ENCODE measurements at places on chromosomes 12 and 14. TPM values are rescaled to one million over a fixed set of nuclear protein-coding genes. Genes with fewer than 3 reads are reported as not detected.

MTA1 gene
- total RNA-seq: 131 TPM

FZD10 gene
- not detected for total RNA-seq

KCNH5 gene
- not detected for total RNA-seq

ESPL1 gene
- total RNA-seq: 125 TPM

MGAT4C gene
- not detected for total RNA-seq

DNA sequence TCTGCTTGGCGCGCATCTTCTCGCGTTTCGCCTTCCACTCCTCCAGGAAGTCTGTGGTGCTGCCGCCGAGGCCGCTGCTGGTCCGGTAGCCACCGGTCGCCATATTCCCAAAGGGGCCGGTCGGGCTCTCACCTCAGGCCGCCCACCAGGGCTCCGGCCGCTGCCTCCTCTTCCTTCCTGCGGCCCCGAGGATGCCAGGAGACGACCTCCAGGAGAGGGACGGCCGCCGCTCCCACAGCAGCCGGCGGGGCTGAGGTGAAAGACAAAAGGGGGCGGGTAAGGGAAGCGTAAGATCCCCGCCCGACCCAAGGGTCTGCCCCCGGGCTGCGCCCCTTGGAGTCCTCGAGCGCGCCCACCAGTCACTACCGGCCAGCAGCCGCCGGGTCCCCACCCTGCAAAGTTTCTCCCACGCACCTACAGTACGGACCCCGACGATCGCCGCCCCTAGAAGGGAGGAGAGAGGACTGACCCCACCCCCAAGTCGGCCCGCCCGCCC is 574 bp downstream of the PAWR start:
- H3K27ac ChIP-seq: no peak overlapping the region
- peaks cover 64% of the 10 kb centered on the region for H3K27me3 ChIP-seq
- H3K4me3 ChIP-seq: peak overlapping the region; percentile 79
- H3K36me3 ChIP-seq: no peaks in the 10 kb centered on the region
- peaks cover 17% of the 10 kb centered on the region for H3K4me1 ChIP-seq

GRCh38 chr12:10159280-10159679 is 12.7 kb downstream of the OLR1 start:
- peaks cover 35% of the 10 kb centered on the region for H3K27me3 ChIP-seq
- H3K4me3 ChIP-seq: no peak overlapping the region
- no peak for DNase-seq
- no peaks in the 10 kb centered on the region for H3K36me3 ChIP-seq
- no peak overlapping the region for H3K27ac ChIP-seq
- H3K4me1 ChIP-seq: no peaks in the 10 kb centered on the region

- H3K4me1 ChIP-seq: no peaks in the 10 kb centered on the region
- peaks cover 4% of the 10 kb centered on the region for H3K27me3 ChIP-seq
- no peaks in the 10 kb centered on the region for H3K36me3 ChIP-seq
- H3K4me3 ChIP-seq: no peak overlapping the region
- DNase-seq: no peak
These were observed 127.1 kb downstream of the TMEM30B start for GRCh38 chr14:61153914-61154545.

- peaks cover 25% of the 10 kb centered on the region for H3K27me3 ChIP-seq
- H3K36me3 ChIP-seq: no peaks in the 10 kb centered on the region
- H3K4me1 ChIP-seq: no peaks in the 10 kb centered on the region
- no peak overlapping the region for H3K4me3 ChIP-seq
- no peak for DNase-seq
- no peak overlapping the region for H3K27ac ChIP-seq
These were observed 39.3 kb downstream of the GLT8D2 start for GRCh38 chr12:104010606-104011169.

DNA sequence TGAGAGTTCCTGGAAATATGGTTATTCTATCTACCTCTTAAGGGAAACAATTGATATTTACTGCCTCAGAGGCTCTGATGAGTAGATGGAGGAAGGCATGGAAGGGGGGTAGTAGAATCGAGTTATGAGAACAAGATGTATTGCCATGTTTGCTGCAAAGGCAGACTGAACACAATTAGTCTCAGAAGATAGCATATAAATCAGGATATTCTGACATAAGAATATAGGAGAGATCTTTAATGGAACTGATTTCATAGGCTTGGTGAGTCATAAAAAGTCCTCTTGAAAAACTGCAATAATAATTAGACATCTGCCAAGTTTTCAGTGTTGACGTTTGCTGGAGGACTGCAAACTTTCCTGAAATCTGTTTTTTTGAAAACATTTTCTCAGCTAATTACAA is 636.1 kb downstream of the TMTC2 start:
- H3K4me1 ChIP-seq: no peaks in the 10 kb centered on the region
- DNase-seq: no peak
- no peak overlapping the region for H3K27ac ChIP-seq
- H3K36me3 ChIP-seq: no peaks in the 10 kb centered on the region

- H3K4me3 ChIP-seq: no peak overlapping the region
- H3K36me3 ChIP-seq: no peaks in the 10 kb centered on the region
- no peak overlapping the region for H3K27ac ChIP-seq
- H3K27me3 ChIP-seq: peaks cover 26% of the 10 kb centered on the region
- no peak for DNase-seq
These were observed 30.0 kb upstream of the OR4E1 start for GRCh38 chr14:21703357-21704326.

DNA sequence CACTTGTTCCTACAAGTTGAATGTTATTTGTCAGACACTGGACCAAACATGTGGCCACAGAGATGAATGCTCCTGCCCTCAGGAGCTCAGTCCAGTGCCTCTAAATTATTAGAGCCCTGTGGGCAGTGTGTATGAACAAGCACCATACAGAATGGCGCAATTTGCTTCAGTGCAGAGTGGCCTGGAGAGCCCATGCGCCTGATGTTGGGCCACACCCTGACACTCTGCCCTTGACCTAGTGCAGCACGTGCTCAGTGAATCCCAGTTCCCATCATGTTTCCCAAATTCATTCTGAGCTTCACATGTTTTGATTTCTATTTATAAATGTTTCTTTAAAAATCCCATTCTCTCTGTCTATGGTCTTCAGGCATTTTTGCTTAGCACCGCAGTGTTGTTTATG is 116.8 kb downstream of the PRMT8 start:
- no peaks in the 10 kb centered on the region for H3K4me1 ChIP-seq
- DNase-seq: no peak
- no peak overlapping the region for H3K27ac ChIP-seq
- peaks cover 16% of the 10 kb centered on the region for H3K36me3 ChIP-seq
- no peaks in the 10 kb centered on the region for H3K27me3 ChIP-seq

GRCh38 chr12:40248585-40249297 is 23.9 kb downstream of the LRRK2 start:
- H3K27ac ChIP-seq: no peak overlapping the region
- DNase-seq: no peak
- H3K36me3 ChIP-seq: no peaks in the 10 kb centered on the region
- H3K27me3 ChIP-seq: no peaks in the 10 kb centered on the region
- H3K4me1 ChIP-seq: no peaks in the 10 kb centered on the region

DNA sequence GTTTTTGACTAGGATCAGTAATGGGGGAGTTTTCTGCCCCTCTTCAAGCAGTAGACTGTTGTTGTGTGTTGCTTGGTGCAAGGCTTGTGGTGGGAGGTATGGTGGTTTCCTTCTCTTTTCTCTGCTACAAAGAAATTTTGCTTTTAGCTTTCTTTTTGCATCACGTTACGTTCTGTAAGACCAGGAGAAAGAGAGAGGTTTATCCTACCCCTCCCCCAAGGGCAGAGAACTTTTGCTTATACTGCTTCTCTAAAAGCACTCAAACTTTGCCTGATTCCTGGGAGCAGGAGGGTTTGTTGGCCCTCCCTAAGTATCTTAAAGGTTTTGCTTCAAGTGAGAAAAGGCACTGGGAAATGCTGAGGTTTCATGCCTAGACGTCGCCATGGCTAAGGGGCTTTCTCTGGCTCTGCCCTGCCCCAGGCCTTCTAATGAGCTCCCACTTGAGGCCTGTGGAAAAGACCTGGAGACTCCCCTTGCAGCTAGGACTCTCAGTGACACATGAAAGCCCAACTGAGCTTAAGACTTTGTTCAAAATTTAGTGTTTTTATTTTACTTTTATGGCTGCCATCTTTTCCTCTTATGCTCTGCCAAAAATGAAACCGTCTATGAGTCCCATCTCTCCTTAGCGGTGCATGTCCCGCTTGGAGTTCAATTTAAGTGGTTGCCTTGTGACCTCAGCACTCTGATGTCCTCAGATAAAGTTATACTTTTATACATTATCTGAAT is 49.2 kb downstream of the EIF2S3B start:
- peaks cover 12% of the 10 kb centered on the region for H3K27me3 ChIP-seq
- peaks cover 3% of the 10 kb centered on the region for H3K36me3 ChIP-seq
- DNase-seq: no peak
- H3K4me1 ChIP-seq: peaks cover 13% of the 10 kb centered on the region

- peak overlapping the region; percentile 38 for H3K4me3 ChIP-seq
- DNase-seq: no peak
- peaks cover 24% of the 10 kb centered on the region for H3K27me3 ChIP-seq
- no peak overlapping the region for H3K27ac ChIP-seq
These were observed 1.0 kb downstream of the AHNAK2 start for GRCh38 chr14:104977008-104977680.

- H3K27ac ChIP-seq: no peak overlapping the region
- no peaks in the 10 kb centered on the region for H3K36me3 ChIP-seq
- no peak overlapping the region for H3K4me3 ChIP-seq
- H3K27me3 ChIP-seq: peaks cover 4% of the 10 kb centered on the region
- no peak for DNase-seq
These were observed 62.6 kb upstream of the IGF1 start for GRCh38 chr12:102542816-102543440.

DNA sequence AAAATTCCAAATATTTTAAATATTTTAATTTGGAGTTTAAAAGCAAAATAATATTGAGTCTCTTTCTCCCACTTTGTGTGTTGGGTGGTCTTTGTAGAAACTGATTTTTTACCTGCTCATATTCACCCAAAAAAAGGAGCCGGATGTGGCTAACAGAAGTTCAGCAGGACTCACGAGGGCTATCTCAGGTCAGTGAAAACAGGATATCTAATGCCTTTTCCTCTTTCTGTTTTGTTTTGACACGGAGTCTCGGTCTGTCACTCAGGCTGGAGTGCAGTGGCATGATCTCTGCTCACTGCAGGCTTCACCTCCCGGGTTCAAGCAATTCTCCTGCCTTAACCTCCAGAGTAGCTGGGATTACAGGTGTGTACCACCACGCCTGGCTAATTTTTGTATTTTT is 30.8 kb downstream of the COA8 start:
- peak; percentile 10 for DNase-seq
- peaks cover 9% of the 10 kb centered on the region for H3K4me1 ChIP-seq
- H3K36me3 ChIP-seq: peaks cover 8% of the 10 kb centered on the region
- H3K27ac ChIP-seq: peak overlapping the region; percentile 77
- H3K27me3 ChIP-seq: no peaks in the 10 kb centered on the region

GRCh38 chr12:52089491-52089890 is 10.0 kb downstream of the SMIM41 start:
- H3K4me3 ChIP-seq: no peak overlapping the region
- no peak for DNase-seq
- H3K27me3 ChIP-seq: peaks cover 52% of the 10 kb centered on the region
- no peaks in the 10 kb centered on the region for H3K36me3 ChIP-seq
- no peak overlapping the region for H3K27ac ChIP-seq

GRCh38 chr12:104546575-104546974 is 89.8 kb downstream of the CHST11 start:
- no peak for DNase-seq
- H3K4me1 ChIP-seq: peaks cover 41% of the 10 kb centered on the region
- peaks cover 45% of the 10 kb centered on the region for H3K36me3 ChIP-seq
- H3K27ac ChIP-seq: no peak overlapping the region

GRCh38 chr12:22286569-22286968 is 47.9 kb downstream of the ST8SIA1 start:
- DNase-seq: no peak
- H3K4me3 ChIP-seq: no peak overlapping the region
- H3K36me3 ChIP-seq: no peaks in the 10 kb centered on the region
- H3K27ac ChIP-seq: no peak overlapping the region

DNA sequence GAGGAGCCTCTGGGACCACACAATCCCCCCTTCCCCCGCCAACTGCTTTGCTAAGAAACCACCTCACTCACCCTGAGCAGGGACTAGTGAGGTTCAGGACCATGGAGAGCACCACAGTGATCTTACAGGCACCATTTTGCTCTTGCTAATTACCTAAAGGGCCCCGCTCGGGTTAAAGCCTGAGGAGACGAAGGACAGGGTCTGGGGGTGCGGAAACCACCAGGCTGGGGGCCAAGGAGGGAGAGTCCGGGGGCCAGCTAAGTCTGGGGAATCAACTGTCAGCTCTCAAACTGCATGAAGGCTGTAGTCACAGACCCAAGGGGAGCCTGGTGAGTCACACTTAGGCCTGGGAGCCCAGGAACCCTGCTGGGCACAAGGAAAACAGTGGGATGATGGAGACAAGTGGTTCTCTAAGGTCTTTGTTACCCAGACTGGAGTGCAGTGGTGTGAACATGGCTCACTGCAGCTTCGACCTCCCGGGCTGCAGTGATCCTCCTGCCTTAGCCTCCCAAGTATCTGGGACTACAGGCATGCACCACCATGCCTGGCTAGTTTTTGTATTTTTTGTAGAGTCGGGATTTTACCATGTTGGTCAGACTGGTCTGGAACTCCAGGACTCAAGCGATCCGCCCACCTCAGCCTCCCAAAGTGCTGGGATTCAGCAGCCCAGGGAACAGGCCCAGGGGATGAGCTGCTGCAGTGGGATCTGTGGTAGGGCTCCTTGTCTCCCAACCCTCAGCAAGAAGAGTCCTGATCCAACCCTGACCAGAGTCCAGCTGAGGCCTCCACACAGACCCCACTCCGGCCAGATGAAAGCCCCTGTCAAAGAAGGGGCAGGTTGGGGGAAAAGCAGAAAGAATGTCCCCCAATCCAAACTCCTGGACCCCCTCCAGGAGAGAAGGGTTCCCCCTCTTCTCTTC is 98.8 kb downstream of the CALM1 start:
- DNase-seq: peak; percentile 78
- no peaks in the 10 kb centered on the region for H3K36me3 ChIP-seq
- no peak overlapping the region for H3K27ac ChIP-seq
- no peak overlapping the region for H3K4me3 ChIP-seq
- H3K27me3 ChIP-seq: no peaks in the 10 kb centered on the region
- H3K4me1 ChIP-seq: peaks cover 3% of the 10 kb centered on the region

GRCh38 chr12:5796171-5796958 is 148.7 kb downstream of the ANO2 start:
- H3K36me3 ChIP-seq: no peaks in the 10 kb centered on the region
- peak; percentile 10 for DNase-seq
- H3K4me1 ChIP-seq: no peaks in the 10 kb centered on the region
- H3K4me3 ChIP-seq: no peak overlapping the region

Data from activated CD4-positive, alpha-beta T cell treated with anti-CD3 and anti-CD28 coated beads, Interleukin-2, amount 10 ng/mL, durations not matched to agents 7 days and 5 days (primary cell).